Epithelial cell of prostate (primary cell): ENCODE measurements at places on chromosomes 12 and 14.

DNA sequence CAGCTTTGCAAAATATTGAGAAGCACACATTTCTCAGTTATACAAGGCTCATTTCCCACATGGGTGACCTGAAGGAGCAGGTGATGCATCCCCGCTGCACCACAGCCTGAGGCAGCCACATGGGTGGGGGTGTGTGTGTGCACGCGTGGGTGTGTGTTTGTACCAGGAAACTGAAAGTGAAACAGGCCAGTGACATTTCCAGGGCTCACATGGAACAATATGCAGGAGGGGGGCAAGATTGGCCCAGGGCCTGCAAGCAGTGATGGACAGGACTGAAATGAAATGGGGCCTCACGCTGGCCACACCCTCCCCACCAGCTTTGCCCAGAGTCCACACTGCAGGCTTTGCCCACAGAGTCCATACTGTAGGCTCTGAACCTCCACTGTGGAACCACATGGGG, 154.2 kb upstream of the PARP11 start:
- DNase-seq = no peak

DNA sequence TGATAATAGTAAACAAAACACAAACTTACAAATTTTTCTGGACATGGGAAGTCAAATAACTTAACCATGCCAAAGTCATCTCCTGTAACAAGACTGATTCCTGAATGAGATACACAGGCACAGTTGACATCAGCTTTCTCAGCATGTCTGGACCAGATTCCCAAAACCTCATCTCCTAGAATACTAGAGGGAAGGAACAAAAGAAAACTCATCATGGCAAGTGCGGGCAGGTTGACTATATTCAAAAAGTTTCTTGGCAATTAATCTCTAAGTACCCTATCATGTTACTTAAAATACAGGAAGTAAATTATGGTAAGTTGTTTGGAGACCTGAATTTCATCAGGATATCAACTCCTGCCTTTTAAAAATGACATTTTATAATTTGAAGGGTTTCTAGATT, 53.9 kb downstream of the ZC3H14 start:
- peak; percentile 65 for DNase-seq

DNA sequence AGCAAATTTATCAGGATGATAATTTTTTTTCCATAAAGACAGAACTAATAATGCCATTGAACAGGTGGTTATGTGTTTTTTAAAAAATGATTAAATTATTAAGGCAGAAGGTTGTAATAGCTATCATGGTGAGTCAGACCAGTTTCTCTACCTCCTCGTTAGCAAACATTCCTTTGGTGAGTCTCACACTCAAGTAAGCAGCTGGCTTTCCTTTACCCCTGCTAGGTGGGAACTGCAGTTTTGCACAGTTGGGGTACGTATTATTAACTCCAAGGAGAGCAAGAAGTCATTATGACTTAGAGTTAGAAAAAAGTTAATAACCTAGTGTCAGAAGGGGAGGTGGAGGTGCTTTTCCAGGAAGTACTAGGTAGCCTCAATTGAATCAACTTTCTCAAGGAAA, 165.3 kb downstream of the SNAPC1 start:
- DNase-seq = peak; percentile 31

- DNase-seq = no peak
Measured at GRCh38 chr14:26525085-26525484, 72.7 kb downstream of the NOVA1 start.

DNA sequence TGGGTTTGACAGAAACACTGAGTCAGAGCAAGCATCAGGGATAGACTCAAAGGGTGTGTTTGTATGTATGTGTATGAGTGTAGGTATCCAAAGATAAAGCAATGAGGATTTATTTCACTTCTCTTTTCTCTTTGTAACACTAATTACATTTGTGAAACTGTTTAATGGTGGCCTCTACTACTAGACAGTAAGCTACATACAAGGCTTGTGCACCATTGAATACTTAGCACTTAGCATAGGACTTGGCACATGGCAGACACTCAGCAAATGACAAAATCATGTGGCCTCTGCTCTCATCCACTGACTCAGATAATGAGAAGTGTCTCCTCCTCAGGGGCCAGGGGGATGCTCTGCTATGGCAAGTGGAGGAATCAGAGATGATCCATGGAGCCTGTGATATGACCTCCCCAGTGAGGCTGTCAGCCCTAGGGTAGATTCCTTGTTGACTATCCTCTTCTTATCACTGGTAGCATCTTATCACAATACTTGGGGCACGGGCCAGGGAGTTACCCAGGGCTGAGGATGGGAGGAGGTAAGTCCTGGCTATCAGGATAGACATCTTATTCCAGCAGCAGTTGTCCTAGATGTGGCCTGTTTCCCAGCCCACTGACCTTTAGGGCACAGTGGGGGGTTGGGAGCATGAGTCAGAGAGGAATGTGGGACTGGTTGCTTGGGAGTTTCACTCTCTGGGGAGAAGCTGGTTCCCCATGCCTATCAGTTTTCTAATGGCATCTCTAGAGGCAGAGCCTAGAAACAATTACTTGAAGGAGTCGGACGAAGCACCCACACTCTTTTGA, 71.2 kb upstream of the HOXC13 start:
- no peak for DNase-seq

- DNase-seq = no peak
Measured at GRCh38 chr12:68111995-68112394, 47.5 kb downstream of the IFNG start.

- no peak for DNase-seq
Measured at GRCh38 chr12:109752117-109753053, 38.8 kb downstream of the FAM222A start.

GRCh38 chr14:28751467-28752058, 15.0 kb upstream of the FOXG1 start:
- DNase-seq = no peak

GRCh38 chr12:82223426-82223825, 134.8 kb downstream of the CCDC59 start:
- no peak for DNase-seq

GRCh38 chr12:111569363-111570083, 29.6 kb downstream of the ATXN2 start:
- DNase-seq = no peak

DNA sequence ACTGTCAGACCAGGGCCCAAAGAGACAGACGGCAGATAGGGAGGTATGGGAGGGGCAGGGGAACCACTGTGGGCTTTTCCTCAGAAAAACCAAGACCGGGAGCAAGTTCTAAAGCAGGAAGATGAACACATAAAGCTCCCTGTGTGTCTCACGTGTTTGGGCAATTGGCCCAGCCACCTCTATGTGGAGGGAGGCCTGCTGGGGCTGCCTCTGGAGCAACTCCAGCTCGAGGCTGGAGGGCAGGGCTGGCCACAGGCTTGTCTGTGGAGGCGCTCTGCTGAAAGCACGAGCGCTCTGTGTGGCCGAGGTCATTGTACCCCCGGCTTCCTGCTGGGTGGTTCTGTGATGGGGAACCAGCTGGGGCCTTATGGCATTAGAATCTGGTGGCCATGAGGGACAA, 36.4 kb downstream of the TRAFD1 start:
- no peak for DNase-seq

- DNase-seq = no peak
Measured at GRCh38 chr12:111227476-111228420, 141.1 kb downstream of the PHETA1 start.

- DNase-seq = no peak
Measured at GRCh38 chr14:105488781-105489541, 2.1 kb upstream of the TEDC1 start.

DNA sequence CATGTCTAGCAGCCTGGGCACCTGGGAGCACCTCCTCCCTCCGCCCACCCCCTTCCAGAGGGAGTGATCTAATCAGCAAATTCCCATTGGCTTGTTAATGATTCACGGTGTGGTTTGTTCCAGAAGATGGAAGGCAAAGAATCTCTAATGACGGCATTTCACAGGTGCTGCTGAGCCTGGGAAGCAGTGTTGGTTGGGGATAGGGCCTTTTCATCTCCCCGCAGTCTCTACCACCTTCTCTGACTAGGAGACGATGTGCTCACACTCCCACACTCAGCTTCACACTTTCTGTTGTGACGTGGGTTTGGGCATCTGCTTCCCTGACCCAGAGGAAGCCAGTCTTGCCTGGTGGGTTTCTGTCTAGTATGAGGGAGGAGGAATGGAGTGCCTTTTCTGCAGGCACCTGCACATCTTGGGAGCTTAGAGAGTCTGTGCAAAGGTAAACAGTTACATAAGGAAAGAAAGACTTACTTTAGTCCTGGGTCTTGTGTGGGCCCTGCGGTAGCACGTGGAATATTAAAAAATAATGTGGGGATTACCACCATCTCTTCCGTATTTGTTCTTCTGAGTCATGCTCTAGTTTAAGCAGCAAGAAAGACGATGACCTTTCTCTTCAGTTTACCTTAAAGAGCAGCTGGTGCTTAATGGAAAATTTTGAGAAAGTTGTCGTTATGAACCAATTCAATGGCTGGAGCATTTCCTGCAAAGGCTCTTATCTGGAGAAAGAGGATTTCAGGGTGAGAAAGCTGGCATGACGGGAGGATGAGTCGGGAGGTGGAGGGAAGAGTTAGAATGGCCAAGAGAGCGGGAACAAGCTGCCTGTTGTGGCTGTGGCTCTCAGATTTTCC, 70.6 kb upstream of the ARHGAP5 start:
- no peak for DNase-seq

- DNase-seq = no peak
Measured at GRCh38 chr14:76848879-76849278, 22.7 kb downstream of the LRRC74A start.

DNA sequence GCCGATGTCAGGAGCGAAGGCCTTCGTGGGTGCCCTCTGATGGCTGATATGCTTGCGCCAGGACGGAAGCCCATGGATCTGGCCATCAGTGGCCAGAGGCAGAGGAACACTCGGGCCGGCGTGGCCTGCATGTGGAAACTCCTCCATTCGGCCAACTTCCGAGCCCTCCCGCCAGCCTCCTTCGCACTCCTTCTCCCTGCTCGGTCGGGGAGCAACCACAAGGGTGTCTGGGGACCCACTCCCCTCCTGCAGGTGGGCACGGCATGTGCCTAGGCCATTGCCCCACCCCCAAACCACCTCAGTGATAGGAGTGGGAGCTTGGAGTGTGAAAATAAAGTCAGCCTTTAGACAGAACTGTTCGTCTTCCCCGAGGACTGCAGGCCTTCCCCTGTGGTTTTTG, 231.3 kb downstream of the BCL11B start:
- no peak for DNase-seq

DNA sequence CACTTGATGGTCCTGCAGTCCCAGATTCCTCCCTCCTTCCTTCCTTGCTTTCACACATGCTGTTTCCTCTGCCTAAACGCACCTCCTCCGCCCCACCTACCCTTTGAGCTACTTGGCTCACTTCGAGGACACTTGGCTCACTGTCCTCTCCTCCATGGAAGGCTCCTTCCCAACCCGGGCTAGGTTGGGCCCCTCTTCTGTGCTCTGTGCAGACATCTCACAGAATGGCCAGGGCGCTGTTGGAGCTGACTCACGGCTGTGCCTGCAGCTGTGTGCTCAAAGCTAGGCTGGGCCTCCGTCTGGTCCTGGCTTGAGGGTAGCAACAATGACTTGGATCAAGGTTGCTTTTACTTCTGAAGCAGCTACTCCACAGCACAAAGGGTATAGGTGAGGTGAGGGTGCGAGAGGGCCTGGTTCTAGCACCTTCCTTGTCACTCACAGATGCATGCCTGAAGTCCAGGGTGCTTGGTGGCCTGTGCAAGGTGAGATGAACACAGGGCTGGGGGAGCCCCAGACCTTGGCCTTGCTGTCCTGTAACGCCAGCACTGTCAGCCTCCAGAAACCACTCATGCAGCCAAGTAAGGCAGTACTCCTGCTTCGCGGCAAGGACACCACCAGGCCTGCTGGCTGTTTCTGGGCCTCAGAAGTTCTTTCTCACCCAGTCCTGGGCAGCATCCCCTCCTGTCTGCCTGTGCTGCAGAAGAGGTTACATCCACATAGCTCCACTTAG, 61.8 kb downstream of the GALNT16 start:
- DNase-seq = no peak

- no peak for DNase-seq
Measured at GRCh38 chr12:12290206-12290605, 23.4 kb upstream of the LRP6 start.

- no peak for DNase-seq
Measured at GRCh38 chr14:95054346-95055280, 102.7 kb downstream of the DICER1 start.

DNA sequence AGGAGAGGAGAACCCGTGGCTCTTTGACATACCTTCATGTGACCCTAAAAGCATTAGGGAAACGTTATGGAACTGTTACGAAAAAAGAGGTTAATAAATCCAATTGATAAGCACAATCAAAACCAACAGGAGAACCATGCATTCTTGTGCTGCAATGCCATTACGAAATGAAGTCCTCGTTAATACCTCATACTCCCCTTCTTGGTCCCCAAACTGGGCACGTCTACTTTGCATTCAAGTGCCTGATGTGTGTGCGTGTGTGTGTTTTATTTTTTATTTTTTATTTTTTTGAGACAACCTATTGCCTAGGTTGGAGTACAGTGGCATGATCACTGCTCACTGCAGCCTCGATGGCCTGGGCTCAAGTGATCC, 150.0 kb downstream of the ETV6 start:
- no peak for DNase-seq

GRCh38 chr12:24591079-24591626, 357.7 kb downstream of the BCAT1 start:
- DNase-seq = no peak

DNA sequence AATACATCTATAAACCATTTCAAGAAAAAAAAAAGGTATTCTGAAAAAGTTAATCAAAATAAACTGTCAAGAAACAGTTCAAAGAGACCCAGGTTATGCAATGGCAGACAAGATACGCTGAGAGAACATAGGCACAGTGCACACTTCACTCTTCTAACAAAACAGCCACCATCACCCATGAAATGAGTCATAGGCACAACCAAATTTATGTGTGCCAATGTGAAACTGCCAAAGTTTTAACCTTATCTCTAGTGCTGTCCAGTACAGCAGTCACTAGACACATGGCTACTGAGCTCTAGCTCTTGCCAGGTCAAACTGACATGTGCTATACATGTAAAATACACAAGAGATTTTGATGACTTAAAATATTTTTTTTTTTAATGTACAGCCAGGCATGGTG, 1.4 kb downstream of the CEP128 start:
- DNase-seq = no peak
